ENCODE measurements at places on chromosomes 11 and 22.

- DNase-seq = no peak
Observed at GRCh38 chr11:131695889-131696429, 325.5 kb downstream of the NTM start.

GRCh38 chr11:38304926-38305325 is 1706.9 kb upstream of the RAG2 start:
- no peak for DNase-seq

DNA sequence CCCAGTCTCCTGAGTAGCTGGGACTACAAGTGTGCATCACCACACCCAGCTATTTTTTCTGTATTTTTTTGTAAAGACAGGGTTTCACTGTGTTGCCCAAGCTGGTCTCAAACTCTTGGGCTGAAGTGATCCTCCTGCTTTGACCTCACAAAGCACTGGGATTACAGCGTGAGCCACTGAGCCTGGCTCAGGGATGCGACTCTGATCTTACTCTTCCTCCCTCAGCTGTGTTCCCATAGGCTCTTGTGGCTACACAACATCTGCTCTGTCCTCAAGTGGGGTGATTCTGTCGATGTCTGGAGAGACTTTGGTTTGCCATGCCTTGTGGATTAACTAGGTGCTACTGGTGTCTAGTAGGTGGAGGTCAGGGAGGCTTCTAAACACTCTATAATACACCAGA is 127.0 kb upstream of the SERPIND1 start:
- no peak for DNase-seq

- DNase-seq = peak; percentile 46
Observed at GRCh38 chr11:61114913-61115312, 12.6 kb downstream of the CD5 start.

DNA sequence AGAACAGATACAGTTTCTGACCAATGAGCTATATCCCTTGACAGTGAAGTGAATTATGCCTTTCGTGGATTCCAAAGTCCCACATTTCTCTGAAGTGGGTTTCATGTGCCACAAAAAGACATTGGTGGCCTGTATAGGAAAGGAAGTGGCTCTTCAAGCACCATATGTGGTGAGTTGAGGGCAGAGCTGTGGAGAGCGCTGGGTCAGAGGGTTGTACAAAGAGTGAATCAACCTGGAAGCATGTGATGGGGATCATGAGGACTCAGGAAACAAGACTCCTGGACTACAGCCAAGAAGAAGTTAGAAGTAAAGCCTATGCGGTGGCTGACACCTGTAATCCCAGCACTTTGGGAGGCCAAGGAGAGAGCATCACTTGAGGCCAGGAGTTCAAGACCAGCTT is 579 bp upstream of the SLC5A4 start:
- no peak for DNase-seq

- DNase-seq = no peak
Observed at GRCh38 chr11:78476066-78476465, 58.4 kb upstream of the GAB2 start.

- no peak for DNase-seq
Observed at GRCh38 chr11:108895579-108896480, 231.0 kb downstream of the DDX10 start.
